Posterior vena cava (tissue), 2 donors: ENCODE measurements at places on chromosomes 12 and 14. TPM values are rescaled to one million over a fixed set of nuclear protein-coding genes. Genes with fewer than 3 reads are reported as not detected.

Gene PLA2G1B
- total RNA-seq = not detected

Gene EID3
- 6.0 TPM for total RNA-seq

Gene HCAR3
- 0.14 TPM for total RNA-seq

Gene DLK1
- not detected for total RNA-seq

Gene PTCSC3
- total RNA-seq = not detected

Gene OVCH1
- 0.46 TPM for total RNA-seq

Gene RERGL
- total RNA-seq = 7.9 TPM

Gene KLRK1
- 1.9 TPM for total RNA-seq

Gene LTBP2
- 141 TPM for total RNA-seq

Gene TAS2R14
- total RNA-seq = 3.5 TPM

Gene HOXC9
- total RNA-seq = 12.0 TPM

Gene INHBE
- total RNA-seq = not detected

Gene TMCC3
- 10.3 TPM for total RNA-seq

Gene PTPRR
- not detected for total RNA-seq

Gene RTL1
- total RNA-seq = not detected

Gene CD69
- 5.0 TPM for total RNA-seq

Gene TSPAN19
- total RNA-seq = not detected

Gene ANAPC5
- 80.6 TPM for total RNA-seq

Gene RAPGEF3
- total RNA-seq = 33.5 TPM

Gene GPRC5D
- total RNA-seq = not detected

Gene SLCO1B1
- total RNA-seq = not detected

Gene STON2
- total RNA-seq = 20.5 TPM

Gene SYT10
- total RNA-seq = 0.10 TPM

Gene MLXIP
- 81.4 TPM for total RNA-seq

Gene FAIM2
- total RNA-seq = 2.5 TPM

Gene PRKAG1
- 52.2 TPM for total RNA-seq

Gene SERPINA1
- 34.5 TPM for total RNA-seq

Gene GPR162
- total RNA-seq = 3.9 TPM

Gene KRT78
- total RNA-seq = not detected

Gene ACSM4
- total RNA-seq = not detected

Gene NANOG
- 0.56 TPM for total RNA-seq

Gene OR8S1
- not detected for total RNA-seq

Gene KRT85
- not detected for total RNA-seq

Gene IL26
- total RNA-seq = not detected

Gene SLC22A17
- 30.6 TPM for total RNA-seq

Gene GYS2
- total RNA-seq = not detected

Gene WDHD1
- total RNA-seq = 4.5 TPM

Gene PPP4R3A
- 60.2 TPM for total RNA-seq

Gene WDR89
- 10.5 TPM for total RNA-seq

Gene MGST1
- 110 TPM for total RNA-seq

Gene C12orf56
- total RNA-seq = not detected

Gene IL31
- not detected for total RNA-seq

Gene ANKRD13A
- total RNA-seq = 55.2 TPM

Gene LRRIQ1
- not detected for total RNA-seq

Gene DDX54
- 37.0 TPM for total RNA-seq

Gene MTRFR
- total RNA-seq = 5.8 TPM

Gene ESR2
- 0.24 TPM for total RNA-seq

Gene ZBTB39
- 5.6 TPM for total RNA-seq

Gene BDKRB2
- 10.3 TPM for total RNA-seq
